Naive thymus-derived CD8-positive, alpha-beta T cell (primary cell): ENCODE measurements at places on chromosomes 1 and 21. TPM values are rescaled to one million over a fixed set of nuclear protein-coding genes. Genes with fewer than 3 reads are reported as not detected.

DNA sequence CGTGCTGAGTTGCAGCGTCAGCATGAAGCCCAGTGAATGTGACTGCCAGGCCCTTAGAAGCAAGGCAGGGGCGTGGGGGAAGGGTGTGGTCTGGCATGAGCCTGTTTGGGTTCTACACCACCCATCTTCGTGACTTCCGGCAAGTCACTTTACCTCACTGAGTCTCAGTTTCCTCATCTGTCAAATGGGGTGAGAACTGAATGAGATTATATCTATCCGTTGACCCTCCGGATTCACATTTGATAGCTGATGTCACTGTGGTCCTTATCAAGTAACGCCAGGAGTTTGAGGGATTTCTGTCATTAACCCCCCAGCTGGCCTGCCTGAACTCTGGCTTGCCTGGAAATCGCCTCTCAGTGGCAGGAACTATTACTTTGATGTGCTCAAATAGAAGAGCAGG lies 15.6 kb downstream of the MRPL37 start:
- H3K27me3 ChIP-seq: no peaks in the 10 kb centered on the region
- no peak for DNase-seq
- H3K36me3 ChIP-seq: peaks cover 25% of the 10 kb centered on the region
- H3K27ac ChIP-seq: peak overlapping the region; percentile 22
- no peak overlapping the region for H3K4me3 ChIP-seq

- H3K4me3 ChIP-seq: no peak overlapping the region
- no peaks in the 10 kb centered on the region for H3K36me3 ChIP-seq
- H3K27me3 ChIP-seq: peaks cover 3% of the 10 kb centered on the region
- DNase-seq: no peak
- H3K4me1 ChIP-seq: no peaks in the 10 kb centered on the region
Observed at GRCh38 chr1:62233926-62234450, 39.3 kb downstream of the L1TD1 start.

Gene LYST
- 27.2 TPM for total RNA-seq

DNA sequence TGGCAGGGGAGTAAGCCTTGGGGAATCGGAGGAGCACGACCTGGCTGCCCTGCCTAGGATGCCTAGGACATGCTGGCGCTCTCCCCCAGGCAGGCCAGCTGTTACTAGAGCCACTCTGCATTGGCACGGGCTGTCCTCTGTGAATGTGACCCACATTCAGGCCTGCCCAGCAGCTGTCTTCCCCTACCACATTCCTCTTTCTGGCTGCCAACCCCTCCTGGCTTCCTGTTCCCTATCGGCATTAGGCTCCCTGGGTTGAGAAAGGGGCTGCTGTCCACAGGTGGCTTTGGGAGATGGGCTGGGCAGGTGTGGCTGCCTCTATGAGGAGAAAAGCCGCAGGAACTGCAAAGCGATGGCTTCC lies 2.3 kb upstream of the NFASC start:
- DNase-seq: no peak
- no peaks in the 10 kb centered on the region for H3K4me1 ChIP-seq
- no peak overlapping the region for H3K4me3 ChIP-seq
- H3K27me3 ChIP-seq: peaks cover 4% of the 10 kb centered on the region
- no peak overlapping the region for H3K27ac ChIP-seq

GRCh38 chr1:229693129-229693900 lies 67.3 kb downstream of the URB2 start:
- H3K27me3 ChIP-seq: peaks cover 3% of the 10 kb centered on the region
- DNase-seq: no peak
- peaks cover 29% of the 10 kb centered on the region for H3K4me1 ChIP-seq
- no peaks in the 10 kb centered on the region for H3K36me3 ChIP-seq
- H3K27ac ChIP-seq: no peak overlapping the region
- H3K4me3 ChIP-seq: no peak overlapping the region

DNA sequence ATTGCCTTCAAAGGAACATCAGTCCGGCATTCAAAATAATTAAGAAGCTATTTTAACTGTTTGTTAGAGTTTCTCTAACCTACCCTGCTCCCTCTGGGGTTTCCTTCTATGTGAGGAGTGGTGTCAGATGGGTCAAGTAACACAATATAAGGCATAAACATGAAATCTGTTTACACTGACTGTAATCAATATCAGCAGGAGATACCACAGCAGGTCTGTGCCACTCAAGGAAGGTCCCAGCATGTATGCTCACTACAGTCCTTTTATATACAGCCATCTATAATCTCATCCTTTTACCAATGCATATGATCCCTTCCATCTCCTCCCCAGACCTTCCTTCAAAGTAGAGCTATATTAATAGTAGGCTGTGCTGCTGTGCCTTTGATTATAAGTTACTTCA lies 25.4 kb downstream of the EEIG2 start:
- DNase-seq: no peak
- H3K27me3 ChIP-seq: no peaks in the 10 kb centered on the region
- H3K4me3 ChIP-seq: no peak overlapping the region
- peak overlapping the region; percentile 3 for H3K27ac ChIP-seq

DNA sequence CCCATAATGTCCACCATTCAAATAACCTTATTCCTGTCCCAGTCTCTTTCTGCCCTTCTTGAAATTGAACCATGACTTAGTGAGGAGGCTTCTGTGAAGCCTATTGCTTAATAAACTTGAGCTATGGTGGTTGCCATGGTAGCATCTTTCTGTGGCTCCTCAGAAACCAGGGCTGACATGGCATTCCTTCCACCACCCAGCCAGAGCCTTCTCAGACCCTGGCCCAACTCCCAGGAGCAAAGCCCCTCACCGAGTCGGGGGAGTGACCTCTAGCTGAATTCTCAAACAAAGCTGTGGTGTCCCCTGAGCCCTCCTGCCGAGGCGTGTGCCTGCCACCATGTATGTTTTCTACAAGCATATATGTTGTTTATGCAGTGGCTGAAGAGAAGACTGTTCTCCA lies 259.1 kb downstream of the CACNA1E start:
- no peak overlapping the region for H3K27ac ChIP-seq
- H3K27me3 ChIP-seq: peaks cover 28% of the 10 kb centered on the region
- no peaks in the 10 kb centered on the region for H3K36me3 ChIP-seq

DNA sequence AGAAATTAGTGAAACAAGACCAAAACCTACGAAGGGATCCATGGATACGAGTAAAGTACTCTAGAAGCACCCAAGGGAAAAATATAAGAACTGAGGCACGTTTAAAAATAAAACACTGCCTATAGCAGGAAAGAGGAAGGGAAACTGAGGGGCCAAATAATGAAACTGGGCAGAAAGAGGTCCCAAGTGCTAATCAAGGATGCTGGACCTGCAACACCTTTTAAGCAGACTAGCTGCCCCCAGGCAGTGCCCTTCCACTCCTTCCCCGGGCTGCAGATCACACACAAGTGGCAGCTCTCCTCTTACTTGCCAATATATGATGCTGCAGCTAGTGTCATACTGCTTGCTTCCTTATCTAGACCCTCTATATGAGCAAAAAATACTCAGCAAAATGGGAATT lies 7.6 kb upstream of the OTUD7B start:
- H3K27me3 ChIP-seq: no peaks in the 10 kb centered on the region
- H3K4me1 ChIP-seq: no peaks in the 10 kb centered on the region
- DNase-seq: no peak
- H3K27ac ChIP-seq: no peak overlapping the region

GRCh38 chr1:18496497-18497235 lies 15.9 kb downstream of the KLHDC7A start:
- no peaks in the 10 kb centered on the region for H3K4me1 ChIP-seq
- no peak overlapping the region for H3K27ac ChIP-seq
- DNase-seq: no peak
- no peaks in the 10 kb centered on the region for H3K36me3 ChIP-seq

Gene NKAIN1
- not detected for total RNA-seq

GRCh38 chr1:206081856-206082255 lies 28.9 kb downstream of the RHEX start:
- no peaks in the 10 kb centered on the region for H3K36me3 ChIP-seq
- H3K4me1 ChIP-seq: peaks cover 9% of the 10 kb centered on the region
- no peaks in the 10 kb centered on the region for H3K27me3 ChIP-seq
- no peak for DNase-seq
- no peak overlapping the region for H3K27ac ChIP-seq

- no peak overlapping the region for H3K4me3 ChIP-seq
- no peak for DNase-seq
- peaks cover 82% of the 10 kb centered on the region for H3K36me3 ChIP-seq
- no peaks in the 10 kb centered on the region for H3K27me3 ChIP-seq
Observed at GRCh38 chr1:21707891-21708290, 38.7 kb upstream of the RAP1GAP start.

DNA sequence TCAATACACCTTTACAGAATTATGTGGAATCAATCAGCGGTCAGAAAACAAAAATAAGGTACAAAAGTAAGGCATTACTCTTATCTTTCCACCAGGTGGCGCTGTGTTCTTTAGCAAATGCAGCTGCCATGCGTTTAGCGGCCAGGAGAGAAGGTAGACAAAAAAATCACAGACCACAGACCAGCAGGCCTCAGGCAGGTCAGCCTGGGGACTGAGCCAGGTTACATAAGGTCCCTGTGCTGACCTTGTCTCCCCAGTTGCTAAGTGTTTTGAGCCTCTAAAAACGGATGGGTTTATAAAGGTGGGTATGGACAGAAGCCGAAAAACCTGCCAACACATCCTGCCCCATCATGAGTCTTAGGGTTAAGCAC lies 2.8 kb downstream of the RGS16 start:
- H3K27ac ChIP-seq: no peak overlapping the region
- H3K36me3 ChIP-seq: no peaks in the 10 kb centered on the region
- no peak overlapping the region for H3K4me3 ChIP-seq
- peak; percentile 38 for DNase-seq
- peaks cover 12% of the 10 kb centered on the region for H3K27me3 ChIP-seq

- no peak for DNase-seq
- H3K4me3 ChIP-seq: no peak overlapping the region
- no peak overlapping the region for H3K27ac ChIP-seq
- no peaks in the 10 kb centered on the region for H3K36me3 ChIP-seq
Observed at GRCh38 chr1:171219346-171220080, 28.8 kb upstream of the FMO1 start.
